Activated CD8-positive, alpha-beta memory T cell treated with anti-CD3 and anti-CD28 coated beads for 24 hours (primary cell): ENCODE measurements at places on chromosomes 5 and 9.

DNA sequence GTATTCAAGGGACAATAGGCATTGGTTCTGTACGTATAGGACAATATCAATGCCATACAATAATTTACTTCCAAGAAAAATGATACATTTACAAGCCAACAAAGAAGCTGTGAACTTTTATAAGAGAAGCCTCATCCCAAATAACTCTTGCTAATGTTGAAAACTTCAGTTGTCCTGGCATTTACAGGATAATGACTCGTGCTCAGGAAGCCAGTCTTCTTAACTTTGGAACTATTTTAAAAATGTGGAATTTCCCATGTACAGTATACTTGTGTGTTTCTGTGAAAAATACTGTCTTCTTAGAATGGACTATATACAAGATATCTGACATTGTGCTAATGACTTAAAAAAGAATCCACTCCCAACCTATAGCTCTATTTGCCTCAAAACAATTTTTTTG is 1479.3 kb upstream of the CDH9 start:
- DNase-seq = no peak

DNA sequence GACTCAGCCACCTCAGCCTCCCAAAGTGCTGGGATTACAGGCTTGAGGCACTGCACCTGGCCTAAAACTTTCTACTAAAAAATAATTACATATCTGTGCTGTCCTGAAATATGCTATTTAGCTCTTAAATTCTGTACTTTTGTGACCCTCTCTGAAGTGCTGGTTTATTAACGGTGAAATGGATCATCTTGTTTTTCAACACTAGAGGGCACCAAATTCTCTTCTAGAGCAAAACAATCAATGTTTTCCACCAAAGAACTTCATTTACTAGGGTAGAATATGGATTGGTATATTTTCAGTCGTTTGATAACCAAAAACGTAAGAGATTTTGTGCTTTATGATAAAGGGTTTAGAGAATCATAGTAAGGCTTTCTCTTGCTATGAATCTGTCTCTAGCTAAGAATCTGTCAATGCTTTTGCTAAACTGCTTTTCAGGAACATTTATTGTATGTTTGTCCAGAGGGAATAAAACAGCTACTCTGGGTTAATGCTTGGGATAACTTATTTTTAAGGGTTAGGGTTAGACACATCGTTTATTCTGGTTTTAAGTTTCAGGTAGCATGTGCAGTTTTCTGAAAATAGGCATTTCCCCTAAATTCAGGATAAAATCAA is 63.6 kb downstream of the RNF180 start:
- no peak for DNase-seq

GRCh38 chr5:59231221-59231931 is 648.5 kb downstream of the RAB3C start:
- DNase-seq = no peak

- DNase-seq = no peak
Observed at GRCh38 chr5:148394587-148395019, 10.8 kb downstream of the FBXO38 start.

DNA sequence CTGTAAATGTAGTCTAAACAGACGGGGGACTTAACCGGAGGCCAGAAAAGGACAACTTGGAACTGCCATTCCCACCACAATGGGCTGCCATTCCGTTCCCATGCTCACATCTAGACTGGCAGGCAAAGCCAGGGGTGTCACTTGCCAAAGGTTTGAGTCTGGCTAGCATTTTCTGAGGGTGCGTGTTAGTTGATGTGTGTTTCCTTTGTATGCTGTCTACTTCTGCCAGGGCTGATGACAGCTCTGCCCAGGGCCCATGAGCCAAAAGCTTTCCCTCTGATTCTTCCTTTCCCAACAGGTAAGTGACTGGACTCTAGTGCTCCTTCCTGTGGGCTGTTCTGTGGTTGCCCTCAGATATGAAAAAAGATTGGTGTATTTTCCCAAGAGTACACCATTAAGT is 68.0 kb downstream of the ZNF608 start:
- DNase-seq = no peak

GRCh38 chr9:22683700-22684075 is 237.1 kb downstream of the DMRTA1 start:
- DNase-seq = no peak

DNA sequence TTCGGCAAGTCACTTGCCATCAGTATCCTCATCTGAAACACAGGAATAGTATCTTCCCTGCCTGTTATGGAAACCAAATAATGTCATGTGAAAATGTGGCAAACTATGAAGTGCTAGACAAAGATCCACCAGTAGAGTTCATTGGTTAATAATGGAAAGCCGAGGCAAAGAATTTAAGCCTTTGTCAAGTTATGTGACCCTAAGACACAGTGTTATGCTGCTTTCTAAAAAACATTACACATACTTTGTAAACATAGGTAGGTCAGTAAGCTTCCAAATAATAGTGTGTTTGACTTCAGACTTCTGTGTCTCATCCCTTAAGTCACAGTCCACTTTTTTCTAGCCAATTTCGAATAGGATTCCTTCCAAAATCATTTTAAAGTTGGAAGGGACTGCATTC is 6.0 kb downstream of the PTAR1 start:
- DNase-seq = no peak

GRCh38 chr9:137251490-137252268 is 593 bp downstream of the STPG3 start:
- no peak for DNase-seq

DNA sequence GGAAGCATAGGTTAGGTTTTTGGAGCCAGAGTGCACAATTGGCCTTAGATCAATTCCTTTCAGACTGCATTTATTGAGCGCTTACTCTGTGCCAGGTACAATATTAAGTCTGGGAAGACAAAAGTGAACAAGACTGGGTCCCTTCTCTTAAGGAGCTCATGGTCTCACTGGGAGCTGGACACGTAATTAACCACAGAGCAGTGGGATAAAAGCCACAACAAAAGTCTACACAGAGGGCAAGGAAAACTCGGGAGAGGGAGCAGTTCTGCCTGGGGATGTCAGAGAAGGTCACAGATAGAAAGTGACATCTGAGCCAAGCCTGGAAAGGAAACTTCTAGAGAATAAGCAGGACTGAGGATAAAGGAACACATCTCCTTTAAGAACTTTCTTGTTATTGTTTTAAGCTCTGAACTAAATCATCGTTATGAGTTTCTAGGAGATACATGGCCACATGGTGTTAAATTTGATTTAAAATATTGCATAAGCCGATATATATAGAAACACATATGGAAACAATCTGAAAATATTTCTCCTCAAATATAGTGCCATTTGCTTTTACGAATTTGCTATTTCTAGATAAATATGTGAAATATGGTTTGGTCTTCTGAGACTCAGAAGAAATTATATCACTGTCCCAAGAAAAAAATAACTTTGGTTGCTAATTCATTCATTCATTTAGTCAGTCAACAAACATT is 40.1 kb upstream of the PDE8B start:
- no peak for DNase-seq

DNA sequence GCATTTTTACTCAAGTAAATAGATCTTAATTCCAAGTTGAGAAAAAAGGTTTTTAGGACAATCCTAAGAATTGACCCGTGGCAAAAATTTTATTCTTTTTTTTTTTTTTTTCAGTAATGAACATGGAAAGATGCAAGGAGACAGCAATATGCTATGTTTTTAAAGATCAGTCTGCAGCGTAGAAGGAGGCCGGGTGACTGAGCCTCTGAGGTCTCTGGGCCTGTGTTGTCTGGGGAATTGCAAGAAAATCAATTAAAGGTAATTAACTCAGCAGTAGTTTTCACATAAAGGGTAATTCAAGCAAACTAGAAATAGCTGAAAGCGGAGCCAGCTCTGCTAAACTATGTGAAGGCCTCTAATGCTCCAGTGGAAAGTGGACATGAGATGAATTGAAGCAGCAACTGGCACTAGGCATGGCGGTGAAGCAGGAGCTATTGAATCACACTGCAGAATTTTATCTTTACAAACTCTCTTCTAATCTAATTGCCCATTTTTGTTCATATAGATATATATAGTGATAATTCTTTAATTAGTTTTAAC is 285.2 kb upstream of the ITGA1 start:
- DNase-seq = no peak

DNA sequence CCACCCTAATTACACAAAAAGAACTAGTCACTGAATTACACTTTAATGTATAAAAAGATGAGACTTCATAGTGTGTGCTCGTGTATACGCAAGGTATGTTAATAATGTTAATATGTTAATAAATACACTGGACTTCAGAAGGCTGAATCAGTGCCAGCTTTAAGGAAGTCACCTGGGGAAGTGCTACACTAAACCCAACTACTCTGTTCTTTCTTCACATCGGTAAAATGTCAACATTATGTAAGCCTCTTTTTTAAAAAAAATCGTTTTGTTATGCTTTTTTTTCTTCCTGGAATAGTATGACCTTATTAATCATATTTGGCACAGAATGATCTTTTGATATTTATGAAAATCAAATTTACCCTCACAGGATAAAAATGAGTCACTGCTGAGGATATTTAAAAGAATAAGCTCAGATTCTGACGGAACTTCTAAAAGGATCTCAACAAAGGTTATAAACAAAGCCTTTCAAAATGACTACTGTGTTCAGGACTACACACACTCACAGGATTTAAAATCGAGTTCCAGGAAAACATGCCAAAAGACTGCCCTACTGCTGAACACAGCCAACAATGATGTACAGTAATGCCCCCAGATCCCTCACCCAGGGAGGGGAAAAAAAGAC is 75.9 kb downstream of the AUH start:
- DNase-seq = no peak

DNA sequence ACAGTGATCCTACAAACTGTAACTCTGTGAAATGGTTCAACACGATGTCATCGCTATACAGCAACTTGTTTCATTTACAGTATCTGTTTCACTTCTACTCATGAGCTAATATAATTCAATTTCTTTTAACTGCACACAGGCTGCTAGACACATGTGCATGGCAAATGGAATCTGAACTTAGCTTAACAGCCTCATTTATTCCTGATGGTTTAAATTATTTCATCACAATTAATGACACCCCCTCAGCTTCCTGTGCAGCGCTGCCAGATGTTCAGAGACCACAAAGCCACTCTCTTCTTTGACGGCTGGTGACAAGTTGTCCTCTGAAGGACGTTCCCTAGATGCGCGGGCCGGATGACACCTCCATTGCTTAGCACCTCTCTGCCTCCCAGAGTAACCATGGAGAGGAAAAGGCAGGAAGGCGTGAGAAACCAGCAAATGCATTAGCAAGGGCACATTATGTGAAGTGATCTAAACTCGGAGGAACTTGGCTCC is 191.1 kb downstream of the BNC2 start:
- no peak for DNase-seq

- DNase-seq = no peak
Observed at GRCh38 chr5:174409070-174409469, 315.3 kb upstream of the MSX2 start.

DNA sequence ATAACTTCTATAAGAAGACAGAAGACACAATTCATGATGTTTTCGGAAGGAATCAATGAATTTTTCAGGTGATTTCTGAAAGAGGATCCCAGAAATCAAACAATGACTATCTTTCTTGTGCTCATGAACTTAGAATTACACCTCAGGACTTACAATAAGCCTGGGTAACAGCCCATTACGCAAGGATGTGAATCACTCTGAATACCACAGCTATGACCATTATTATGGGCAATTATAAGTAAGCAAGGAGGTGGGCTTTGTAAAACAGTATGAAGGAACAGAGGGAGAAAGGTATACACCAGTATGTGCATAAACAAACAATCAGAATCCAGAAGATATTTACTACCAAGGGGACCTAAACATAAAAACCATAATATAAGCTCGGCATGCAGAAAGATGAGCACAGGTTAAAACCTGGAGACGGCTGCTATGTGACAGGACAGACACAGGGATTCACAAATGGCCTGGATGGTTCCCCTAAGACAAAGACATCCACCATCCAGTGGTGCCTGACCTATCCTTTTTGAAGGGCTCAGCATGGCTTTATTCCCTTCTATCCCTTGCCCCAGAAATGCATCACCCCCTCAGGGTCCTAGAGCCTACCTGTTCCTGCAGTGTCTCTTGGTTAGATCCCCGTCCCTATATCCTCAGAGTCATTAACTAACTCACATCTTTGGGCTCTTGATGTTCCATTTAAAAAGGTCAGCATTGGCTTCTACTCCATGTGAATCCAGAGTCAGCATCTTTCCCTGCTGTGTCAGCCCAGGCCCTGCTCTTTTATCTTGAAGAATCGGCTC is 21.8 kb upstream of the PPP2CA start:
- DNase-seq = no peak

- no peak for DNase-seq
Observed at GRCh38 chr9:129490583-129491486, 130.1 kb downstream of the C9orf50 start.

- no peak for DNase-seq
Observed at GRCh38 chr5:177003649-177004048, 2.9 kb downstream of the UIMC1 start.

DNA sequence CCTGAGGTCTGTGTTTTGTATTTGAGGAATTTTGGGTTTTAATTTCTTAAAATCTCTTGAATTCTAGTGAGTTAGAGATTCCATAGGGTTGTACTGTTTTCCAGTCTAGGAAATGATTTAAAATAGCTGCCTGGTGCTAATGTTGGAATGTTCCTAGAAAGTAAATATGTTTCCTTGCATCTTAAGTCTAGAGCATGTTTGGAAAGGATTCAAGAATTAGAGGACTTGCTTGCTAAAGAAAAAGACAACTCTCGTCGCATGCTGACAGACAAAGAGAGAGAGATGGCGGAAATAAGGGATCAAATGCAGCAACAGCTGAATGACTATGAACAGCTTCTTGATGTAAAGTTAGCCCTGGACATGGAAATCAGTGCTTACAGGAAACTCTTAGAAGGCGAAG is 41.8 kb downstream of the LMNB1 start:
- no peak for DNase-seq

DNA sequence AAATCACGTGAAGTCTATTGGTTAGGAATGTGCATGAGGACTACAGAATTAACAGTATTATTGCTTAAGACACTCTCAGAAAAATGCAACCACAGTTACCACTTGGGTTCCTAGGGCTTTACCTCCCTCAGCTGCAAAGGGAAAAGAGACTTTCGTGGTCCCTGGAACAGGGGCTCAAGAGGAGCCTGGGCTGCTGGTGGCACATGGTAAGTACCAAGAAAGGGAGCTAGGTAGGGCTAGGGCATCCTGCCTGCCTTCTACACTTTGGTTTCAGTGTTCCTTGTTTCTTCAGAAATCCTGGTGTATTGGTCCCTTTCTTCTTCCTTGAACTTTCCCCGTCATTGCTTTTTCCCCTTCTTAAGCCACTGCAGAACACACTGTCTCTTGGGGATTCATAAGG is 7.3 kb upstream of the VCAN start:
- no peak for DNase-seq

- DNase-seq = no peak
Observed at GRCh38 chr5:56279979-56280378, 46.8 kb upstream of the ANKRD55 start.

GRCh38 chr5:57572461-57572860 is 89.8 kb upstream of the ACTBL2 start:
- no peak for DNase-seq

GRCh38 chr5:135156715-135157404 is 122.8 kb upstream of the PITX1 start:
- DNase-seq = no peak
